Renal cortical epithelial cell (primary cell): ENCODE measurements at places on chromosomes 2 and 18. TPM values are rescaled to one million over a fixed set of nuclear protein-coding genes. Genes with fewer than 3 reads are reported as not detected.

DNA sequence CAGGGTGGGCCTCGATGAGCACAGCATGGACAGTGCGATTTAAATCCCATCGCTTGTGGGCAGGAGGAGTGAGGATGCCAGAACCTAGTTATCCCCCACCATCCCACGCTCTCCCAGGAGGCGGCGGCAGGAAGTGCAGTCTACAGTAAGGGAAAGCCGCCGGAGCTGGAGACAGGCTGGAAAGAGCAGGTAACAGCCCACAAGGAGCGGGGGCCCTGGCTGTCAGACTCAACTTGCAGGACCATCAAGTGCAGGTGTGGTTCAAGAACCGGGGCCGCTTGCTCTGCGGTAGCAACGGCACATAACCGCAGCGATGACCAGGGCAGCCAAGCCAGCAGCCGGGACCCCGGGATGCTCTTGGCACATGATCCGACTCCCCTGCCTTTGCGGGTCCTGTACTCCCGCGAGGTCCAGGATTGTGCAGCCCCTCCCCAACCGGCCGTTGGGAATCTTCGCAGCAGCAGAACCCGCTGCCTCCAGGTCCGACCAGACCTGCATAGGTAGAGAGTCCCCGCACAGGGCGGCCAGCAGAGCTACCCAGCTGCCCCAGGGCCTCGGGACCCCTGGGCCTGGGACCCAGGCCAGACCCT, 82.1 kb downstream of the BIN1 start:
- peak; percentile 41 for DNase-seq

- DNase-seq: peak; percentile 43
Measured at GRCh38 chr2:119513832-119514231, 10.5 kb downstream of the SCTR start.

- DNase-seq: no peak
Measured at GRCh38 chr2:30958918-30959265, 151.6 kb upstream of the CAPN13 start.

UCN gene
- 0.70 TPM in 1 of 2 replicates, not detected in the other for total RNA-seq

RRM2 gene
- total RNA-seq: 3.4 and 17.9 TPM in 2 replicates

DNA sequence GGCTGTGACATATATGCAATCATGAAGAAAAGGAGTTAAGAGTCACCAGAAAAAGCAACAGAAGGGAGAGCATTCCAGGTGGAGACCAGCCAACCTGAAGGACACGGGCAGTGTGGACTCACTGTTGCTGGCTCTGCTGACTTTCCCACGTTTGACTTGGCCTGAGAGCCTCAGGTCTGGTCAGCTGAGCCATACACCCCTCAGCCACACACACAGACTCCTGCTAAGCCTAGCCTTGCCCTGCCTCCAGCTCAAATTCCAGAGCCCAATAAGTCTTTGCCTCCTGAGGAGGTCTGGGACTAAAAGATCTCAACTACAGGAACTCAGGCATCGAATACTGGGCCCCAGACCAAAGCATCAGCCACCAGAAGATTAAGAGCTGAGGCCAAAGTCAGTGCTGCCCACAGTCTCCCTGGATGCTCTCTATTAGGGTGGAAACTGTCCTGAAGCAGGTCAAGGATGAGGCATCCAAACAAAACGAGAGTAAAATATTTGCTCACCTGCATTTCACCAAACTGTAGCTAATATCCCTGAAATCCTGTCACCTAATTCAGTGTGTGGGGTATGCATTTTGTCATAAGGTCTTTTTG, 23.3 kb downstream of the CACNB4 start:
- no peak for DNase-seq

DNA sequence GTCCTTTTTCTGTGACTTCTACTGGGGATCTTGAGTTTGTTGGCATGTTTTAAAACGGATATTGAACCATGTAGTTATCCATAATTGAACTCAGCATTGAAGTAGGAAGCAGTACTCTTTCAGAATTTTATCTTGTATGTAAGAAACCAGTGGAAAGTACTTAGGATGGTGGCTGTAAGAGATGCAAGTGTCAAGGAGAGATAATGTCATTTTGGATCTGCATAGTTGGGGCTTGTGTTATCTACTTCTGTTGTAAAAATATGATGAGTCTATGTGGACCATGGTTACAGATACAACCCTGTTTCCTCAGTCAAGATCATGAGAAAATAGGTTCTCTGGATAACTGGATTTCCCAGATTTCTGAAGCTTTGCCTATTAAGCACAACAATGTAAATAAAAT, 113.7 kb downstream of the NAB1 start:
- DNase-seq: no peak

ARHGEF4 gene
- total RNA-seq: 0.35 and 0.40 TPM in 2 replicates

DCDC2C gene
- total RNA-seq: not detected in 2 replicates

DNA sequence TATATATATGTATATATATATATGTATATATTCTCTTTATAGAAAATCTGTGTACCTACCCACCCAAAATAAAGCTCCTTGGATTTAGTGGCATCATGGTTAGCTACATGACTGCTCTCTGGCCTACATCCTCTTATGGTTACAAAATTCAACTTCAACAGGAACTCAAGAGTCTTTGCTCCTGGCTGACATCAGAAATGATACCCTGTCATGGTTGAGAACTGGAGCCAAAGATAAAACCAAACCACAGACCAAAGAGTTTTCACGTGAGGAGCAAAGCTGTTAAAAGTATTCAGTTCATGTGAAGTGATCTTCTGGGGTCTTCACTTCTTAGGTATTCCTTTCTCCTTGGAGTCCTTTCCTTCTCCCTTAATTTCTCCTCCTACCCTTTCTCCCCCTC, 476.3 kb downstream of the SOX11 start:
- DNase-seq: no peak

DNA sequence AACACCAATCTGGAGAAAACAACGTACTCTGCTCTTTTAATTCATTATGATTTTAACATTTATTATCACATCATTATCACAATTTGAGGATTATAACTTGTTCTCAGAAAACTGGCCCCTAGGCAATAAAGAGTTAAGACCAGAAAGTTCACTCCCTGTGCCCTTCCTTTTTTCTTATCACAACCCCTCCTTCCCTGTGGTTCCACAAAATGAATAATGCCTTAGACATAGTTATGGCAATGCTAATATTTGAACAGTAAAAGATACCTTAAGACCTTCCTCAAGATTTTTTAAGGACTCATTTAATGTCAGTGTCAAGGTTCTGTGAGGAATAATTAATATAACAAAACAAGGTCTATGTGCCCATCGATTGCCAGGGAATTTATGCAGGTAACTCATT, 596.2 kb downstream of the ARHGAP15 start:
- DNase-seq: no peak

- DNase-seq: peak; percentile 41
Measured at GRCh38 chr2:113136828-113137775, 9.7 kb downstream of the IL1RN start.

DNA sequence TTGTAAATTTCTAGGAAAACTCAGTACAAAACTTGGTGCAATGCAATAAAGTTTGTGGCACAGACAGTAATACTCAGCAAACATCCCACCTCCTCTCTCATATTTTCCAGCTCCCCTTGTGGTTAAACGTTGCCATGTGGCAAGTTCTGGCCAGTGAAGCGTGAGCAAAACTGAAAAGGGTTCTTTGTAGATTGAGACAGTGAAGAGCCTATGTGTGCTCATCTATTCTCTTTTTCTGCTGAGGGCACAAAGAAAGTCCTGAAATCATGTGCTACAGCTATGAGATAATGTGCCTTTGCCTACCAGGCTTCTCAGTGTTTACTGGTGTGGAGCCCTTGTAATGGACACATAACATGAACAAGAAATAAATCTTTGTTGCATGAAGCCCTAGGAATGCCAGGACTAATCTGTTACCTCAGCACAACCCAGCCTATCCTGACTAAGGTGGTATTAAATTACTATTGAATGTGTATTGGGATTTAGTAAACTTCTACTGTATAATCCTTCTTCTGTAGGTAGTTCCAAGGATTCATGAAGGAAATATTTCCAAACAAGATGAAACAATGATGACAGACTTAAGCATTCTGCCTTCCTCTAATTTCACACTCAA, 13.0 kb upstream of the TYMS start:
- peak; percentile 36 for DNase-seq

PUM2 gene
- 31.6 and 90.6 TPM in 2 replicates for total RNA-seq

CTAGE1 gene
- under 0.01 TPM in 1 of 2 replicates, not detected in the other for total RNA-seq

- no peak for DNase-seq
Measured at GRCh38 chr2:44789971-44790721, 151.4 kb upstream of the SIX3 start.

CROCC2 gene
- under 0.01 TPM in 1 of 2 replicates, not detected in the other for total RNA-seq

CYP26B1 gene
- 0.10 TPM in 1 of 2 replicates, not detected in the other for total RNA-seq

DNA sequence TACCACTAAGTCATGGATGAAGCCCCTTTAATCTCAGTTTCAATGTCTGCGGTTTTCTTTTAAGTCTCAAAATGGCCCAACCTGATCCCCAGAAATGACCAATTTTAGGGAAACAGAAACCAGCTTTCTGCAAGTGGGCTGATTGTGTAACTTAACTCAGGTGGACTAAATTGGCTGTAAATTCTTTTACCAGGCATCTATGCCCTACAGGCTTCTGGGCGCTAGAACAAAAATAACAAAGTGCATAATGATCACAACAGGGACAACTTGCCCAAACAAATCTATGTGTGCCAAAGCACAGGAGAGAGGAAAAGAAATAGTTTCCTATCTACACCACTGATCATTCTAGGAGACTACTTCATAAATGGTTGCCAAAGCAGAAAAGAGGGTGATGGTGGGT, 112.3 kb upstream of the SETBP1 start:
- DNase-seq: peak; percentile 86
